ENCODE measurements at places on chromosomes 5 and 9. TPM values are rescaled to one million over a fixed set of nuclear protein-coding genes. Genes with fewer than 3 reads are reported as not detected.

The POLK gene
- total RNA-seq: 38.0 TPM

The B4GALT7 gene
- 27.7 TPM for total RNA-seq

The CFAP157 gene
- 0.20 TPM for total RNA-seq

The INSL4 gene
- total RNA-seq: not detected

The SNCAIP gene
- not detected for total RNA-seq

The NSUN2 gene
- total RNA-seq: 149 TPM

DNA sequence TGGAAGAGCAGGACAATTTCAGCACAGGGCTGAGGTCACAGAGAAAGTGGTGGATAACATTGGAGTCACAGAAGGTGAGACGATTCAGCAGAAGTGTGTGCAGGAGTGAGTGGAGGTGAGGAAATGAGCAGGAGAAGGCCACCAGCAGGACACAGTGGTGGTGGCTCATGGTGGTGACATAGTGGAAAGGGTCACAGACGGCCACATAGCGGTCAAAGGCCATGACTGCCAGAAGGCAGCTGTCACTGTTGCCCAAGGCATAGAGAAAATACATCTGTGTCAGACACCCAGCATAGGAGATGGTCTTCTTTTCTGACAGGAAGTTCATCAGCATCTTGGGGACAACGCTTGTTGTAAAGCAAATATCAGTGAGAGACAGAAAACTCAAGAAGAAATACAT lies 15.0 kb downstream of the OR1N2 start:
- no peak for DNase-seq

DNA sequence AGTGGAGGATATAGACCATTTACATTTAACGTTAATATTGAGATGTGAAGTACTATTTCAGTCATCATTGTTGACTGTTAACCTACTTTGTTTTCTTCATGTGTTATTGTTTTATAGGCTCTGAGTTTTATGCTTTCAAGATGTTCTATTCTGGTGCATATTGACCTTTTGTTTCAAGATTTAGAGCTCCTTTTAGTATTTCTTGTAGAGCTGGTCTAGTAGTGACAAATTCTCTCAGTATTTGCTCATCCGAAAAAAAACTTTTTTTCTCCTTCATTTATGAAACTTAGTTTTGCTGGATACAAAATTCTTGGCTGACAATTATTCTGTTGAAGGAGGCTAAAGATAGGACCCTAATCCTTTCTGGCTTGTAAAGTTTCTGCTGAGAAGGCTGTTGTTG lies 91.3 kb downstream of the INVS start:
- DNase-seq: no peak

- no peak for DNase-seq
Observed at GRCh38 chr5:24916863-24917262, 272.1 kb upstream of the CDH10 start.

- no peak for DNase-seq
Observed at GRCh38 chr5:126274763-126275125, 148.5 kb upstream of the GRAMD2B start.

- no peak for DNase-seq
Observed at GRCh38 chr5:140150201-140150600, 24.5 kb downstream of the IGIP start.

DNA sequence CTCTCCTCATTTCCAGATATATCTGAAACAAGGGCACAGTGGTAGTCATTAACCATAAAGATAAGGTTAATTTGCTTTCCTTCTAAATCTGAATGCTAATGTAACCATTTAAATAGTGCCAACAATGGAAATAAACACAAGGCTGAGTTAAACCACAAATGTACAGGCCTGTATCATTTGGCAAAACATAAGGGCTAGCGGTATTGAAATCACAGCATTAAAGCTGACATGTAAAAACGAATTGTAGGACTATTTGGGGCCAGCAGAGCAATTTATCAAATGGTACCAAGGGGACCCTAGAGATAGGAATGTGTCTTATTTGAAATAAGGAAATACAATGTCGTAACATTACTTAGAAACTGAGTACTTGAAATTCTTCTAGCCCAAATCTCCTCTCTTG lies 247.5 kb upstream of the RPS23 start:
- DNase-seq: no peak

- no peak for DNase-seq
Observed at GRCh38 chr5:157689942-157690689, 18.8 kb downstream of the C5orf52 start.

DNA sequence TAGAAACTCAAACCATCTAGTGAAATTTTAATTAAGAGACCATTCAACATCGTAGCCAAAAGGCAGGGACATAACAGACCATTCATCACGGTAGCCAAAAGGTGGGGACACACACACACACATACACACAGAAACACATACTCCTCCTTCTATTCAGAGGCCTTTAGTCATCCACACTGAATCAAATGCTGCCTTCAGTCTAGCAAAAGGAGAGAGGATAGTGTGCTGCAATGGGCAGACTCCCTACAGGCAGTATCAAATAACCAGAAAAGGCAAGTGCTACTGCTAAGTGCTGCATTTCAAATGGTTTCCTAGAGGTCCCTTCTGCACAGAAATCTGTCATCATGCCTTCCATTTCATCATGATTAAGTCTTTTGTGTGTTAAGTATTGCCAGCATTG lies 303.9 kb downstream of the TRIM32 start:
- DNase-seq: no peak

DNA sequence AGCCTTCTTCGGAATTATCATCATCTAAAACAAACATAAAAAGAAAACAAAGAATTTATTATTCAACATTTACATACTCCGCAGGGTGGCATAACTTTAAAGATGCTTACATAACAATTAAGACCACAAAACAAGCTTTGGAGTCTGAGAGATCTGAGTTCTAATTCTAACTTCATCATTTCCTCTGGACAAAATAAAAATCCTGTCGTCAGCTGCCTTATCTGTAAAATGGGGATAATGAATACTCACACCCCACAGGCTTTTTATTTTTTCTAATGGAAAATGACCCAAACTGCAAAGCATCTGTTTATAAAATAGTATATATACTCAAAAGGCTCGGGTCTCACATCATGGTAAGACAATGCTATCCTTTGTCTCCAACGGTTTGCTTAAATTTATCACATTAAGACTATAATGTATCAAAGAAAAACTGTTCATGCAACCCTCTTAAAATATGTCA lies 4.3 kb downstream of the ARRDC3 start:
- no peak for DNase-seq

DNA sequence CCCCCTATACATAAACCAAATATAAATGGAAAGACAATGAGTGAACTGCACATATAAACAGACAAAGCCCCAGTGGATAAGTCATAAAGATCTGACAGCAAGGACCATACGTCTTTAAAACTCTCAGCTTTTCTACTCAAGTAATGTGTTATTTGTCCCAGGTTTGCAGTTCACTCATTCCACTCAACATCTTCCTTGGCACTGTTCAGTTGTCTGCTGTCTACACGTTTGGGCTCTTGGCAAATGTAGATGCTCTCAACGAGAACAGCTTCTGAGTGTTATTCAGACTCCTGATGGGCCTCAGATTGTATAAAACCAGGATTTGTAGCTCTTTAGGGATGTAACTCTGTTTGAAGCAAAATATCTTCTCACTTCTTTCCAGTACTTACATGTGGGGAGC lies 198.2 kb upstream of the SEMA6A start:
- DNase-seq: no peak

GRCh38 chr5:28468166-28468565 lies 1429.8 kb upstream of the CDH9 start:
- no peak for DNase-seq

- DNase-seq: no peak
Observed at GRCh38 chr9:124302921-124303320, 45.2 kb downstream of the NEK6 start.

DNA sequence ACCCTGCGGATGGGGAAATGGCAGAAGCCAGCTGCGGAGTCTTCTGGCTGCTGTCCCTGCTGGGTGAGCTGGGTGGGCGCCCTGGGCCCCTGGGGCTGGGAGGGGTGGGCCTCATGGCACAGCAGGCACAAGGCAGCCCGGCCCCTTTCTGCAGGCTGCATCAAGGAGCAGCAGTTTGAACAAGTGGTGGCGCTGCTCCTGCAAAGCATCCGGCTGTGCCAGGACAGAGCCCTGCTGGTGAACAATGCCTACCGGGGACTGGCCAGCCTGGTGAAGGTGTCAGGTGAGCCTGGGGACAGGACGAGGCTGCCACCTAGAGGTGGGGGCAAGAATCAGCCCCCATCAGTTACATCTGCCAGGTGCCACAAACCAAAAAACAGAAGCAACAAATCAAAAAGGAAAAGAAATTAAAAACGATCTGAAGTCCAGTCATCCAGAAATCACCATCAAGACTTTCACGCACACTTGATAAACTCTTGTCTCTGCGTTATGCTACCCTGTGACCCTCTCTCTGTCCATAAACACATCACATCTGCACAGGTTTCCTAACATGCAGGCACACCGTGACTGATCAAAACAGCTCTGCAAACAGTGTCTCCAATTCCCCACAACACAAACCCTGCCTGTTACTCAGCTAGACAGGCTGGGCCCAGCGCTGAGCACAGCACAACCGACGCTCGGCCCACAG lies 13.9 kb downstream of the REXO4 start:
- DNase-seq: peak; percentile 19

DNA sequence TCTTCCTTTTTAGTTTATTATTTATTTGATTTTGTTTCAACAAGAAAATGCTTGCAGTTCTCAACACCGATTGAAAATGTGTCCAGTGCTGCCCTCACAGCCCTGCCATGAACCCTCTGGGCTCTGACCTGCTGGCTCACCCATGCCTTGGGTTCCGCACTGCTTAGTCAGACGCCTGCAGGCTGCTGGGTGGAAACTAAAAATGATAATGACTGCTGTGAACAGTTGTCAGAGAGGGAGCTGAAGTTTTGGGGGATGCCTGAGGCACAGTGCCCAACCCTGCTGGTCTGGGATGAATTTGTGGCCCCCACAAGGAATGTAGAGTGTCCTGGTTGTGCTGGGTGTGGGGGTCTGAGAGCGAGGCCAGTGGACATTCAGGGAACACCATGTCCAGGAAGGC lies 22.2 kb upstream of the CFAP157 start:
- DNase-seq: no peak

- DNase-seq: no peak
Observed at GRCh38 chr9:103981912-103982311, 112.2 kb upstream of the SMC2 start.

- DNase-seq: no peak
Observed at GRCh38 chr9:1606253-1606652, 408.9 kb upstream of the SMARCA2 start.
